ENCODE measurements at places on chromosomes 13 and 19.

DNA sequence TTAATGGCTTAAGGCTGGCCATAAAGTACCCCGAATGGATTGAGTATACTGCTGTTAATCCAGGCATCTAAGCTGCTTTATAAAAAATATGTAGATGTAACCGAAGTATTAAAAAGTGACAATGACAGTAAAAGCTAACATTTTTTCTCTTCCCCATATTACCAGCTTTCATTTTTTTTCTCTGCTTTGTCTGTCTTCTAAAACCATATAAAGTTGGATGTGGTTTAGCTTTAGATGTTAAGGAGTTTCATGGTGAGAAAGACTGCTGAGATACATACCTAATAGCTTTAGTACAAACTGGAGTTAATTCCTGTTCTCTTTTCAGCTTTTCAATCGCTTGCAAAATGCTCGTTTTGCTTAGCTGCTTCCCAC is 838 bp downstream of the AKAP11 start:
- DNase-seq: no peak

DNA sequence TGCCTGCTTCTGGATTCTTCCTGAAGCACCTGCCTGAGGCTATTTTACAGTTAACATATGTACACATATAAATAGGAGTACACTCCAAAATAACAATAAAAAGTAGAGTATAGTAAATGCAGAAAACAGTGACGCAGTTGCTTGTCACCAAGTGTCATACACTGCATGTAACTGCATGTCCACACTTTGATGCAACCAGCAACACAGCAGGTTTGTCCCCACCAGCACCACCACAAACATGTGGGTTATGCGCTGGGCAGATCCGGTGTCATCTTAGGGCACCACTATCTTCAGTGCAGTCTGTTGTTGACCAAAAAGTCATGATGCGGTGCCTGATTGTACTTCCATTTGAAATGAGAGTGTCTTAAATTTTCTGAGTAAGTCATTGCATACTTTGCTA is 51.3 kb downstream of the COL4A2 start:
- no peak for DNase-seq

DNA sequence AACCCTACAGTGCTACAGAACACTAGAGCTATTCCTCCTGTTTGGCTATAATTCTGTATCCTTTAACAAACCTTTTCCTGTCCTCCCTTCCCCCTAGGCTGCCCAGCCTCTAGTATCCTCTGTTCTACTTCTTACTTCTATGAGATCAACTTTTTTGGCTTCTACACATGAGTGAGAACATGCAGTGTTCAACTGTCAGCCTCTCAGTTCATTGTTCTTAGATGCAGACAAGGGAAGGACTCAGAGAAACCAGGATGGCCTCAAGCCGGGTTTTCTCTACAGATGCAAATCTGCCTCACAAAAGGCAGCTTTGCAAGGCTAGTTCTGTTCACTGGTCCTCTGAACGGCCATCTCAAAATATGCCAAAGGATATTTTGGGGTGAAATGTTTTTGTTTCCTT is 18.4 kb downstream of the AMER2 start:
- DNase-seq: no peak

GRCh38 chr13:85675151-85675907 is 123.9 kb downstream of the SLITRK6 start:
- DNase-seq: no peak

- no peak for DNase-seq
Observed at GRCh38 chr19:56273563-56274117, 1.1 kb downstream of the EDDM13 start.
